ENCODE measurements at places on chromosomes 5 and 9. TPM values are rescaled to one million over a fixed set of nuclear protein-coding genes. Genes with fewer than 3 reads are reported as not detected.

The GHR gene
- polyA plus RNA-seq, result 17.3 TPM

The GMCL2 gene
- polyA plus RNA-seq, result 0.06 TPM

The OBP2B gene
- 0.28 TPM for polyA plus RNA-seq

GRCh38 chr9:82923092-82923911 is 139.6 kb downstream of the RASEF start:
- peak; percentile 69 for DNase-seq

- DNase-seq, result no peak
These were observed 19.5 kb upstream of the ARAP3 start for GRCh38 chr5:141701360-141702119.

DNA sequence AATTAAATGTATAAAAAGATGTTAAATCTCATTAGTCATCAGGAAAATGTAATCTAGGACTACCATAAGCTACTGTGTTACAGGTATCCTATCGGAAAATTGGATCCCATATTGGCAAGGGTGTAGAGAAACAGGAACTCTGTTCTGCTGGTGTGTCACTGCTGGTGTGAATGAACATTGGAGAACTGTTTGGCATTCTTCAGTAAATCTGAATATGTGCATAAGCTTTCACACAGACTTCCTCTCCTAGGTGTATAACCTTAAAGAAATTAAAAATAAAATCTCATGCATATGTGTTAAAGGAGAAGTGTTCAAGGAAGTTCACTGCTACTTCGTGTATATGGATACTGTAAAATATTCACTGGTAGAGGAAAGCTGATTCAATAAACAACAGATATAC is 484.6 kb upstream of the TLE4 start:
- DNase-seq, result no peak

The SLCO6A1 gene
- not detected for polyA plus RNA-seq

DNA sequence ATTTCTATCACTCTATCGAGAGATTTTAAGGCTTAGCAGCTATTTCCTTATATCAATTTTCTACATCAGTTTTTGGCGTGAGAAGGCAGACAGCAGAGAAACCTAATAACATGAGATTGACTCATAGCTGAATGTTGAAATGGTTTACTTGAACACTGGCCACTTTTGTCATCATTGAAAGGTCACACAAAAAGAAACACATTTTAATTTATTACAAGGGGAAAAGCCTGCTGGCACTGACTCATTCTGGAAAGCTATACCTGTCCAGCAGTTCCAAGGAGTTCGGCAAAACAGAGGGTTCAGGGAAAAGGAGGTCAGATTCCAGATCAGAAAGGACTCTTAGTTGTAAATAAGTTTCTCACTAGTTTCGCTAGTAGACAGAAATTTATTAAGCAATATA is 566.4 kb downstream of the DNAH5 start:
- DNase-seq, result no peak

DNA sequence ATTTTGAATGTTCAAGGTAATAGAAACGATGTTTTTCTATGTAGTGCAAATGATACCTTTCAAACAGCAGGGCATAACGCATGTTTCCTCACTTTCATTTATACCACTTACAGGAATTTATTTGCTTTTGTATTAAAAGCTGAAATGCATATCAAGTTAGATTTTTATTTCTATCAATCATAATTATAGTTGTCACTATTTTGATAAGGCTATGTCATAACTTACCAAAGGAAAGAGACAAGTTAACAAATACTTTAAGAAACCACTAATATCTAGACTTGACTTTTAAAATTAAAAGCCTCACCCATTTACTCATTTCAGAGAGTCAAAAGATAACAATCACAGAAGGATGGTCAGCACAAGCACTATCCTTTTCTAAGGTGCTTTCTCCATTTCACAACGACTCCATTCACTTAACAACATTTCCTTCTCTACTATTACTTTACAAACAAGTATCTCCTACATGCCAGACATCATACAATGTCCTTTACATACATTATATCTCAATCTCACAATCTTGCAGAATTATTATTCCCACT is 12.6 kb downstream of the ERP44 start:
- DNase-seq, result no peak

The SLC25A2 gene
- polyA plus RNA-seq, result not detected

- DNase-seq, result no peak
These were observed 55.9 kb upstream of the EGFL7 start for GRCh38 chr9:136606687-136607333.

The TLX3 gene
- polyA plus RNA-seq, result not detected

DNA sequence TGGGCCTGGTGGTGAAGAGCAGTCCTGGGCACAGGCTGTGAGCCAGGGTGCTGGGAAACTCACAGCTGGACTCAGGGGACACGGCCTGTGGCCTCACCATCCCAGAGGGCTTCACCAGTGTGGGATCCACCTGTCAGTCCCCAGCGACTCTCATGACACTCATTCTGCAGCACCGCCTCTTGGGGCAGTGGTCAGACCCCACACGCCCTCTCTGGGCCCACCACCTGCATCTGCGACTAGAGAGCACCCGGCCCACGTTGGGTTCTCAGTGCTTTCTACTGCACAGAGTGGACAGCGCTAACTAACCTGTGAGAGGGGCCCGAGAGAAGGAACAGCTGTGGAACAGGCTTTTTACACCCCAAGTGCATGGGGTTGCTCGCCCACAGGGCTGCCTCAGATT is 45.8 kb upstream of the GARNL3 start:
- DNase-seq, result no peak

DNA sequence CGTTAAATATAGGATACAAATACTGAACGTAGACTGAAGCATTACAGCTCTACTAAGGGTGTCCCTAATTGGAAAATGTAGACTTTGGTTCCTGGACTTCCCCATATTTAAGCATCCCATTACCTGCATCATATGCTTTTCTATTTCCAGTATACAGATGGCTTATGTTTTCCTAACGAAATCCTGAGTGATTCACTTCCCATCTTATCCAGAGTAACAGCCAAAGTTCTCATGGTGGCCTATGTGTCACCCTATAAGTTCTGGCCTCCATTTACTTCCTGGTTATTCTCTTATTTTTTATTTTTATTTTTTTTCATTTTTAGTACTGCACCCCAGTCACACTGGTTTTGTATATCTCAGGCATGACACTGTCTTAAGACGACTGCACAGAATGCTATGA is 552.3 kb downstream of the PRDM9 start:
- no peak for DNase-seq

GRCh38 chr5:174328631-174329299 is 283.3 kb downstream of the NSG2 start:
- no peak for DNase-seq

DNA sequence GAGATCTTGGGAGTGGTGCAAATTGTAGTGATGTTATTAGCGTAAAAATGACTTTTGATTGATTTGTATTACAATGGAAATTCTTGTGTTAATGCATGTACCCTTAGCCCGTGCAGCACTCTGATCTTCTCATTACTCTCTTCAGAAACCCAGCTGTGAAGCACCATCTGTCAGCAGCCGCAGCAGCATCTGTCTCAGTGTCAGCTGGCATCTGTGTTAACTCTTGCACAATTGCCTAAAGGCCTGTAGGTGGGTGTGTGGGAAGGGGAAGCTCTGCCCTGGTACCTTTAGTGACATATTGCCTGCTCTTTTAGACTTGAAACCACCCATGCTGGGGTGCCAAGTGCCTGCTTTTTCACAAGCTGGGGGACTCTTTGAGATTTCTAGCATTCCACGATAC is 101.3 kb downstream of the FBXL7 start:
- DNase-seq, result no peak

The PRLR gene
- polyA plus RNA-seq, result 47.8 TPM

DNA sequence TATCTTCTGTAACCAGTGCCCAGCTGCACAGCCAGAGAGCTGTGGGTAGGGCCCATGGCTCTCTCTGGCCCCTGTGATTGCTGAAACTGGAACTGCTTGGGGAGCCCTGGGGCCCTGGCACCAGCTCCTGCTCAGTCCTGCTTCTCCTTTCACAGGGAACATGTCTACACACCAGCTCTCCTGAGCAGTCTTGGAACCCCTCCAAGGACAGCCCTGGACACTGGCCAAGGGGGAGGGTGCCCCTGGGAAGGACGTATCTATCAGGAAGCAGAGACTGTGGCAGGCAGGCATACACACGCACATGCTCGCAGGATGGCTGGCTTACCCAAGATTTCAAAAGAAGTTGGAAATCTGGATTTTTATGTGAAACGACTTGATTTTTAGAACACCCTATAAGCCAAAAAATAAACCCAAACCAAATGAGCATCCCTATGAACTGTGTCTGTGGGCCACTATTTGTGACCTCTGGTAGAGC is 8.8 kb upstream of the TRAF1 start:
- DNase-seq, result peak; percentile 64

GRCh38 chr9:132883349-132884294 is 4.9 kb downstream of the SPACA9 start:
- DNase-seq, result no peak

GRCh38 chr5:10485142-10485795 is 43.6 kb downstream of the ROPN1L start:
- no peak for DNase-seq

The FSTL4 gene
- polyA plus RNA-seq, result 0.99 TPM

DNA sequence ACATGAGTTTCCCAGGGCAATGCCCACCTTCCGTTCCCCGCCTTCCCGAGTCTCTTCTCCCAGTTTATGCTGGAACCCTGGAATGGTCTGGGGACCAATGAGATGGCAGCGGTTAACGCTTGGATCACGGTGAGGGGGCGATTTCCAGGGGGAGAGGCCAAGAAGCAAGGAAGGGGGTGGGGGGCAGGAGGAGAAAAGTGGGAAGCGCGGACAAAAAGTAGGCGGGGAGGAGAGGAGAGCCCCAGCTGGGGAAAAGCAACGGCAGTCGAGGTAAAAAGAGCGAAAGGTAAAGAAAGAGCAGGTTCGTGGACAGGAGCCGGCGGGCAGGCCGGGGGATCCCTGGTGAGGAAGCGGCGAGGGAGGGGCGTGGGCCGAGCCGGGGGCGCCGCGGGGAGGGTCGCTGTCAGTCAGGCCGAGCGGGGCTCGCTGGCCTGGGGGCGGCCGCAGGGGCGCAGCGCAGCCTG is 508 bp upstream of the SNCAIP start:
- DNase-seq, result no peak

DNA sequence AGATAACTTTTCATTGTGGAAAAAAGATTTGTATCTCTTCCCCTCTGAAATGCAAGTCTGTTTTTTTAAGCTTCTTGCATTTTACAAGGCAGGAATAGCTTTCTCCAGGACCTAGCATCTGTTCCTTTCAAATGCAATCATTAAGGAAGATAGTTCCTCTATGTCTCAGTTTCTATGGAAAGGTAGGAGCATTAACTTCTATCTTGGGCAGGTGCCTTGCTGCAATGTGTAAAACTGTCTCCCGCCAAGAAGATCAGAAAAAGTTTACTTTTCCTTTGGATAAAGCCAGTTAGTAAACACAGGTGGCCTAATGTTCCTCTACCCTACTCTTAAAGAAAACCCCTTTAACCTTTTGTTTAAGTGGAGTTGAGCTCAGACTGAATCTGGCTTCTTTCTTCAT is 560.6 kb upstream of the CYLC2 start:
- no peak for DNase-seq

DNA sequence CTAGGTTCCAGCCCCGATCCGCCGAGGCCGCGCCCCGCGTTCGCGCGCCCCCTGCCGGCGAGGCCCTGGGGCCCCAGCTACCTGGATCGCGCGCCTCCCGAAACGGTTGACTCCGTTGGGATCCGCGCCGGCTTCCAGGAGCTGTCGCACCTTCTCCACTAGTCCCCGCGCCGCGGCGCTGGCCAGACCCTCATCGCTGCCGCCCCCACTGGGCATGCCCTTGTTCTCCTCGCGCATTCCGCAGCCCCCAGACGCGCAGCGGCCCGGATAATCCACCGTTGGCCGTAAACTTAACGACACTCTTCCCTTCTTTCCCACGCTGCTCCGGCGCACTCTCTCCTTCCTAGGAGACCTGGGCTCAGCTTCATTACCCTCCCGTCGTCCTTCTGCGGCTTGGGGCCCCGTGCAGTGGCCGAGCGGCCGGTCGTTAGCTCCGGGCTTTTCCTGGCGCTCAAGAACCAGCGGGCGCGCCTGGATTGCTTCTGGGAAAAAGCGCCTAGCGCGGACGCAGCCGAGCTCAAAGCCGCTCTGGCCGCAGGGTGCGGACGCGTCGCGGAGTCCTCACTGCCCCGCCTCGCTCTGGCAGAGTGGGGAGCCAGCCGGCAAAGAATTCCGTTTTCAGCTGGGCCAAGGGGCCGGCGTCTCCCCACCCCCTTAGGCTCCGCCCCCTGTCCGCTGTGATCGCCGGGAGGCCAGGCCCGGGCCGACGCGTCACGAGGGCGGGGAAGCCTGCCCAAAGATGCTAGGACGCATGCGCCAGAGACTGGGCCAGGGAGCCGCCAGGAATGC is at the start of gene CDKN2B:
TSS of gene CDKN2B (minus strand) at position 589 of the 789 bp plus-strand sequence. CDS start at position 237, 352 bp downstream.
- no peak for DNase-seq

DNA sequence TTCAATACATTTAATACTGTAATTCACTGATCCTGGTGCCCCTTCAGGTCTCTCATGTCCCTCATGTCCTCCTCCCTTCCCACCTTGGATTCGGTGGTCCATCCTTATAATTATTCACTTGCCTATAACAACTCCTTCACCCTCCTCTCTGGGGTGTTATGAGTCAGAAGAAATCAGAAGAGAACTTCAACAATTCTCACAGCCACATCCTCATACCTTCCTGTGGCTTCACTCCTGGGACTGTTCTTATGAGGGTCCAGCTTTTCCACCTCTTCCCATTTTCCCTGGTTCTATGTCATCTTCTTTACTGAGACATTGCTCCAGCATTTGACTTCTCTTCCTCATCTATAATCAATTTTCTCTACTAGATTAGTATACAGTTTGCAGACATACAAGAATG is 406.1 kb downstream of the NR2F1-AS1 start:
- DNase-seq, result no peak

The PPP3R2 gene
- polyA plus RNA-seq, result not detected

GRCh38 chr5:146910239-146910638 is 31.7 kb upstream of the PPP2R2B start:
- no peak for DNase-seq

The PCDHA12 gene
- polyA plus RNA-seq, result not detected

- DNase-seq, result no peak
These were observed 93.4 kb downstream of the RXRA start for GRCh38 chr9:134419684-134420076.

The BASP1 gene
- polyA plus RNA-seq, result 83.8 TPM

DNA sequence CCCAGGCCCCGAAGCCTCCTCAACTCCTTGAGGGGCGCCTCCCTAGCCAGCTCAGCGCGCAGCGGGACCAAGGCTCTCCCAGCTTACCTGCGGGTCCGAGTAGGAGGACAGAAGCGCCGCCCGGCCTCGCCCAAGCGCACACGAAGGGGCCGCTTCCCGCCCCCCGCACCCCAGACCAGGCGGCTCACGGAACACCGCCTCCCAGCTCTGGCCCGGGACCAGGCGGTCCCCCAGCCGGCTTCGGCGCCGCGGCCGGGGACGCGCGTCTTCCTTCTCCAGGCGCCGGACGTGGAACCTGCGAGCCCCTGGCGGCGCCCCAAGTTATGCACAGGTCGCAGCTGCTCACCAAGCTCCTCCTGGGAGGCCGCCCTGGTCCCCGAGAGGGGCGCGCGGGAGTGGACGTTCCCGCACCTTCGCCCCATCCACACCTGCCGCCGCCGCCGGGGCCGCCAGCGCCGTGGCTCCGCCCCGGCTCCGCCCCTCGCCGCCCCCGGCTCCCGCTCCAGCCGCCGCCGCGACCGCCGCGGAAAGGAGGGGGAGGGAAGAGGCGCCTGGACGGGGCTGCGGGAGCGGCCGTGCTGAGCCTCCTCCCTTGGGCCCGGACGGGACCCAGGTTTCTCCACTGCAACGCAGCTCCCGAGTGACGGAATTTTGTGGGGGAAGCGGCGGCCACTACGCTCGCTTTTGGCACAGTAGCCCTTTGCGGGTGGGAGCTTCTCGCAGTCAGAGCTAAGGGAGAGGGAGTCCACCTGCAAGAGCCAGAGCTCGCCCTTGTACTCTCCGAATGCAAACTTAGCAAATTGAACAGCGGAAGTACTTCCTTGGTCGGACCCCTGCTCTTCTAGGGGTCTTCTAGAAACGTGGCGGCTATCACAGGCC is 77.5 kb upstream of the IFNE start:
- no peak for DNase-seq

- no peak for DNase-seq
These were observed 35.8 kb upstream of the NFIB start for GRCh38 chr9:14349447-14350348.
